Muscle of leg (tissue), 16 donors: ENCODE measurements at places on chromosomes 1 and 21. TPM values are rescaled to one million over a fixed set of nuclear protein-coding genes. Genes with fewer than 3 reads are reported as not detected.

Gene PIGR
- total RNA-seq = under 0.01 TPM

Gene DIO1
- not detected for total RNA-seq

Gene CFHR4
- total RNA-seq = not detected

Gene MFSD2A
- 0.62 TPM for total RNA-seq

Gene IL23R
- total RNA-seq = 0.04 TPM

Gene TMEM52
- total RNA-seq = 66.3 TPM

Gene MAEL
- 0.27 TPM for total RNA-seq

Gene LCE3D
- total RNA-seq = not detected

Gene CD160
- 0.09 TPM for total RNA-seq

Gene FAAP20
- total RNA-seq = 17.0 TPM

Gene LRRC53
- total RNA-seq = not detected

Gene TBX15
- 41.4 TPM for total RNA-seq

Gene PPIAL4G
- 0.04 TPM for total RNA-seq

Gene OR2T2
- total RNA-seq = not detected

Gene CFHR5
- under 0.01 TPM for total RNA-seq

Gene RAB13
- total RNA-seq = 21.5 TPM

Gene ANKRD35
- total RNA-seq = 2.2 TPM

Gene DENND2C
- total RNA-seq = 7.4 TPM

Gene TDRD5
- under 0.01 TPM for total RNA-seq

Gene KPRP
- not detected for total RNA-seq

Gene DONSON
- total RNA-seq = 12.9 TPM

Gene GBP4
- 2.7 TPM for total RNA-seq

Gene TRAF3IP3
- 1.4 TPM for total RNA-seq

Gene LRRC39
- 183 TPM for total RNA-seq

Gene TMEM51
- 5.0 TPM for total RNA-seq

Gene ZFP69
- 4.0 TPM for total RNA-seq

Gene LINGO4
- total RNA-seq = 0.22 TPM
